Activated CD4-positive, alpha-beta T cell treated with anti-CD3 and anti-CD28 coated beads, Interleukin-2, Interleukin-4, amounts not matched to agents 100 ng/mL and 50 ng/mL, durations not matched to agents 16 hours and 8 hours (primary cell): ENCODE measurements at places on chromosomes 3 and 15.

DNA sequence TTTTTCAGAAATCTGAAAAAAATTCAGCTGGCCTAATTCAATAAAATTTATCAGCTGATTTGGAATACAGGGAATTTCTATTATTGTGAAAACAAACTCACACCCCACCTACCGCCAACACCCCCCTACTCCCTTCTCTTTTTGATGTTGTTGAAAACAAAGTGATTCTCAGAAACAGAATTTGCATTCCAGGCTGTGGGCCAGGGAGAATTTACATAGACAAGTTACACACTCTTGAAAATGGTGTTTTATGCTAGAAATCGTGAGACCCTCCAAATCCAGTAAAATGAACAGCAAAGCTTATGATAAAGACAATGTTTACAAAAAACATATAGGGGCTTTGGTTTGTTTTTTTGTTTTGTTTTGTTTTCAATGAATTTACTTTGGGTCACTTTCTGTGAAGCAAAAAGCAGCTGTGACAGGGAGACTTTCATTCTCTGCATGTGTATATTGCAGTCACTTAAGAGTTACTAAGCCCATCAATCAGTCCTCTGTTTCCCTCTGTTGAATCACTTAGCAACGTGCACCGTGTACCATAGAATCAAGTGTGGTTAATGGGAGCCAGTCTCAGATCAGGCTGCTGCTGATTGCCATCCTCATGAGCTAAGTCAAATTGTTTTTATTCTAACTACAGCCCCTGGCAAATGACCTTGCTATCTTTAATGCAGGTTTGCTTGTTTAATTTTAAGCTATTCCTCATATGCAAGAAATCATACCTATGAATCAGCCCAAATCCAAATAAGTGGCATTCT lies 159.8 kb downstream of the ALCAM start:
- DNase-seq: no peak

DNA sequence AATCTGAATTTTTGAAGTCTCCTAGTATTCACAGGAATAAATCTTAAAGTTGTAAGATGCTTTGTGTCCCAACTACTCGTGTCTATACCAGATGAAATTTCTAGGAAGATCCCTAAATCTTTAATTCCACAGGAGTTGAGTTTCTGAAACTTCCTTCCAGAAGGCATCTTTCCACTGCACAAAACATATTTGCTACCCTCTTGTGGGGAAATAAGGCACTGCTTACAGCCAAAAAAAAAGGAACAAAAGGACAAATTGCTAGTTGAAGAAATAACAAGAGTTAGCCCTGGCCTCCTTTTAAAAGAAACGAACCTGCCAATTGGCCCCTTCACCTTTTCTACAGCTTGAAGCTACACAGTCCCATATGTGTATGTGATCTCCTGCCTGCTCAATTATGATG lies 54.0 kb downstream of the TAFA4 start:
- no peak for DNase-seq

GRCh38 chr3:127056281-127056680 lies 73.4 kb downstream of the PLXNA1 start:
- no peak for DNase-seq

- no peak for DNase-seq
Measured at GRCh38 chr3:14620512-14620911, 31.1 kb upstream of the CCDC174 start.

GRCh38 chr3:177552051-177552450 lies 354.8 kb upstream of the TBL1XR1 start:
- no peak for DNase-seq

DNA sequence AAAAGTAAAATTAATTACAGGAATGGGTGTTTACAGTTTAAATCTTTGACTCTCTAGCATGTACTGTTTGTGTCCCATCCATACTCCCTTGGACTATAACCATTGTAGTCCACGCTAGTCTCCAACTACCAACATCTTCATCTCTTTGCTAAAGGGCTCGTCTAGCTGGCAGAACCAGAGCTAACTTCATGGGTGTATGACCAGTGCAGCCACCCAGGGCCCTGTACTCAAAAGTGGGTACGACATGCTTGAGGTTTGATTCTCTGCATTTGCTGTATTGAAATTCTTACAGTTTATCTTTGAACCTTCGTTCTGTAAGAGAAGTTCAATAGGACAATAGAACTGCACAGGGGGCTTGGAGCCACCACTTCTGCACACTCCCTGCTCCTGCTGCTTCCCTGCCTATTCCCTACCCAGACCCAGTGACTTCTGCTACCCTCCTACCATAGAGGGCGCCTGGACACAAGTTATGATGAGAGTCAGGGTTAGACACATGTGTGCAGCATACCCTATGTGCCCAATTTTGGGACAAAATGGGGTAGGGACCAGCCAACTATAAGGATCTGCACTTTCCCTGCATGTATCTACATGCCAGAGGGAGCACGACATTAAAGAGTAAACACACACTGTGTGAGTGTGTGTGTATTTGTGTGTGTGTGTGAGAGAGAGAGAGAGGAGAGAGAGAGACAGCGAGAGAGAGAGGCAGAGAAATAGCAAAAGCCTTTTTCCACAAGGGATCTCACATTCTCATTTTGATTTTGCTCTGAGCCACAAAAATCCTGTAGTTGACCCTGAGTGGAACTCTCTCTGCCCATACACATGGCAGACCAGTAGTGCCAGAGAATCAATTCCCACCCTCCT lies 59.0 kb upstream of the NECTIN3 start:
- DNase-seq: peak; percentile 1

- no peak for DNase-seq
Measured at GRCh38 chr15:70863450-70864218, 9.7 kb upstream of the LARP6 start.

DNA sequence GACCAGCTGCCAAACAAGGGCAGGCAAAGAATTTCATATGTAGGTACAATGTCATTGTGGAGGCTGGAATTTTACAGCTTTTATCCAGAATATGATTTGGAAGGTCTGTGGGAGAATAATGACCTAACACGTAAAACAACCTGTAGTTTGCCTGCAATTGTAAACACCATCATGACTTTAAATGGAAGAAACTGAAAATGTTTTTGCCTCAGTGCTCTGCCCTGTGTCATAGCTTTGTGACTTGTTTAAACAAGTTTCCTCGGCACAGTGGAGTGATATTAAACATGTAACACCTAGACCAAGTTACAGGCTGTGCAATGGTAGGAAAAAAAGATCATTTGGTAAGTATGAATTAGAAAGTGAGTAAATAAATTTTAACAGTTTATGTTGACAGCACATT lies 171.6 kb upstream of the MBNL1 start:
- no peak for DNase-seq

DNA sequence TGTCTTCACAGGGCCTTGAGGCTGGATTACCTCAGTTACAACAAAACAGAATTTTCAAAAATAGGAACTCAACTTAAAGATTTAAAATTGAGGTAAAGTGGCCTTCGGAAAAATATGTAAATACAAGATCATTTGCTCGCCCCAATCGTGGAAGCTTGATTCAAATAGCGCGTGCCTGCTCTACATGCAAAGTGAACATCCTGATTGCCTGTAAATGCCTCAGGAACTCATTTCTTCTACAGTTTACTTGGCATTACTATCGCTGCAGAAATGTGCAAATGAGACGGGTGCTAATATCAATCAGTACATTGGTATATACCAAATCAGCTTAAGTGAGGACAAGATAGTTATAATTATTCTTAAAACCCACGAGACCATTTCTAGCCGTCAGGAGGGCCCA lies 159.2 kb downstream of the XXYLT1 start:
- DNase-seq: no peak

GRCh38 chr3:104396974-104397669 lies 969.6 kb upstream of the ALCAM start:
- no peak for DNase-seq

- DNase-seq: no peak
Measured at GRCh38 chr3:178743297-178743696, 207.1 kb downstream of the KCNMB2 start.

- DNase-seq: no peak
Measured at GRCh38 chr15:73751899-73752805, 999 bp downstream of the INSYN1 start.

- DNase-seq: no peak
Measured at GRCh38 chr3:136396916-136397315, 146.8 kb downstream of the PCCB start.

DNA sequence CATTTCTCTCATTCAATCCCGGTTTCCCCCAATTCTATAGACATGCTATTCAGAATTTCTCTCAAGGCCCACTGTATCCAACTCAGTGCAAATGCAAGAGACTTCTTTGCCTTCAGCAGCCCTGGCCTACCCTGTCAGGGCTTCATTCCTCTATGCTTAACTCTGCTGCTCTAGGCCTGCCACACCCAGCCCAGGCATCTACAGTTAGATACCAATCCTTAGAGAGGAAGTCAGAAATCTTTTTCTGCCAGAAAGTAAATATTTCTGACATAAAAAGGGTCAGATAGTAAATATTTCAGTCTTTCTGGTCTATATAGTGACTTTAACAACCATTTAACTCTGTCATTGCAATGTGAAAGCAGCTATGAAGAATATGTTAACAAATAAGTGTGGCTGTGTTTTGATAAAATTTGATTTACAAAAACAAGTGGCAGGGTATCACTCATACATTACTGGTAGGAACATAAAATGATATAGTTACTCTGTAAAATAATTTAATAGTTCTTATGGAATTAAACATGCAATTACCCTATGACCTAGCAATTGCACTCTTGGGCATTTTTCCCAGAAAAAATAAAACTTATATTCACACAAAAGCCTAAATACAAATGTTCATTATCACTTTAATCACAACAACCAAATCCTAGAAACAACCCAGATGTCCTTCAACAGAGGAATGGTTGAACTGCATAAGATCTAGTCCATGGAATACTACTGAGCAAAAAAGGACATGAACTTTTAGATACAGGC lies 942.0 kb downstream of the SQOR start:
- no peak for DNase-seq

DNA sequence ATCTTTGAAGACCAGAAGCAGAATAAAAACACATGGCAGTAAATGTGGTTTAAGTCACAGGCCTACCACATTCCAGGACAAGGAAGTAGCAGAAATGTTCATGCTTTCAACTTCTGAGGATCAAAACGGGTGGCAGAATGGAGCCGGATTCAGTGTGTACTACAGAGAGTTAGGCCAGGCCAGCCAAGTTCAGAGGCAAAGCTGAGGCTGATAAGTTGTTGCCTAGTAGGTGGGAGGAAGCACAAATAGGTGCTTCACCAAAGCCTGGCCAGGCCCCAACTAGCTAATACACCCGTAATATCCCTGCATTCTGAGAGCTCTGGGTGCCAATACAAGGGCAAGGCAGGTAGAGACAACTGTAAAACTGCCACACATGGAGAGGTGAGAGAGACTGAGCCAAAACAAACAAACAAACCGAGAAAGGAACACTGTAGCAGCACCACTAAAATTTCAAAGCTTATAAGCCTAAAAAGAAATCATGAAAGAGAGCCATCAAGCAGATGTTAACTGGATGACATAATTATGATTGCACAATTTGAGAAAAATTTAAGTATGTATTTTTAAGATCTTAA lies 156.4 kb upstream of the CBLB start:
- no peak for DNase-seq

- no peak for DNase-seq
Measured at GRCh38 chr3:89690646-89691045, 583.2 kb downstream of the EPHA3 start.

DNA sequence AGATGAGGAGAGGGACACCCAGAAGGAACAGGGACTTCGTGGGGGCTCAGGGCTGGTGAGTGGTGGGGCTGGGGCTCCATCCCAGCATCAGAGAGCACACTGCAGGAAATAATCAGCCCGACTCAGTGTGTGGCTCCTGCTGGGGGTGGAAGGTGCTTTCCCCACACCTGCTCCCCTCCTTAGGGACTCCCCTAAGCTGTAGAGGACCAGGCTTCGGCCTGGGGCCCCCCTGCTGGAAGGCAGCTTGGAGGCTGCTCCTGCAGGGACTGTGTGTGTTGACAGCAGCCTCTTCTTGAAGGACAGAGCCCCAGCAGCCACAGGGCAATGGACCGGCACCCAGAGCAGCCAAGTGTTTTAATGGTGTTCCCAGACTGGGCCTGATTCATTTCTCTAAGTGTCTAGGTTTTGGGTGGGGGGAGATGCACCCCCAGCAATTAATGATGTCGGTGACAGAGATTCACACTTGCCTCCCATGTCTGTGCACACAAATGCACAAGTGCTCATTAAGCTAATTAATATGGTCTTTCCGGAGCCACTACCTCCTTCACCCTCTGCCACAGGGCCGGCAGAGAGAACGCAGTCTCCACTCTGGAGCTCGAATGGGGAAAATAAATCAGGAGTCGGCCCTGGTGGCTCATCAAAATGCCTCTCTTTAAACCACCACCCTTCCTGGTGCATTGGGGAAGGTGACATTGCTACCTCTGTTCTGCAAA lies 16.9 kb upstream of the FGD5 start:
- DNase-seq: no peak

DNA sequence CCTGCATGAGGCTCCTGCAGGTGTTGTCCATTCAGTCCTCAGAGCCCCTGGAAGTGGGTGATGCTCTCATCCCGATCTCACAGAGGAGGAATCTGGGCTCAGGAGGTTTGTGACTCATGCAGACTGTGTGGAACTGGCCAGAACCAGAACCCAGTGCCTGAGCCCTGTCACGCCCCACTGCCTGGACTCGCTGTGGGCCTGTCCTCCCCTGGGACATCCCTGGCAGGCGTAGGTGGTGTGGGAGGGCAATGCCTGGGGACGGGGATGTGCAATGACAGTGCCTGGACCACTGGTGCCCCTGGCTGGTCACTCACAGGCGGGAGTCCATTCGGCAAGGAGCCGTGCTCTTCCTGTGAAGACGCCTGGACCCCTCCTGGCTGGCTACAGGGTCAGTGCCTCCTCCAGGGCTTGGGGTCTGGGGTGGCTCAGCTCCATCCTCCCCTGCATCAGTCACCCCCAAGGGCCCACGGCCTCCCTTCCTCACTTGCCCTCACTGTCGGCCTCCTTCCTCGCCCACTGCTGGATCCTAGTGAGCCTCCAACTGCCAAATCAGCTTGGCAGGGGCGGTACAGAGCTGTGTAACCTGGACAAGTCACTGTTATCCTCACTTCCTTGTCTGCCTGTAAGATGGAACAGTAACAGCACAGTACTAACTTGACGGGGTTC lies 14.9 kb downstream of the PSTPIP1 start:
- DNase-seq: no peak

- no peak for DNase-seq
Measured at GRCh38 chr15:68204361-68204760, 771 bp downstream of the CALML4 start.

DNA sequence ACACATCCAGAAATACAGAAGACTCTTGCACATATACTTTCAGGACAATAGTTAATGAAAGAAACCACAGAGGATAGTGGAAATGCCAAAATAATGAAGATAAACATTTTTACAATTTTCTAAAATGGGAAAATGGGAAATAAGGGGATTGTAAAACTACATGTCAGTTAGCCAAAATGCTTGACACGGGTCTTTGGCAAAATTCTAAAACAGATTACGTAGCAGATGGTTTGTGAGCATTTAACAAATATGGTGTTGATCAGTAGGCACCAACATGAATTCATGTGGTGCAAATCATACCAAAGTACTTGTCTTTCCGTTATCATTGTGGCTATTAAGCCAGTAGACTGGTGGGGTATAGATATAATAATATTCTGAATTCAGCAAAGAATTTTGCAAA lies 348.5 kb upstream of the ROBO1 start:
- no peak for DNase-seq
